ENCODE measurements at places on chromosomes 7 and 10.

DNA sequence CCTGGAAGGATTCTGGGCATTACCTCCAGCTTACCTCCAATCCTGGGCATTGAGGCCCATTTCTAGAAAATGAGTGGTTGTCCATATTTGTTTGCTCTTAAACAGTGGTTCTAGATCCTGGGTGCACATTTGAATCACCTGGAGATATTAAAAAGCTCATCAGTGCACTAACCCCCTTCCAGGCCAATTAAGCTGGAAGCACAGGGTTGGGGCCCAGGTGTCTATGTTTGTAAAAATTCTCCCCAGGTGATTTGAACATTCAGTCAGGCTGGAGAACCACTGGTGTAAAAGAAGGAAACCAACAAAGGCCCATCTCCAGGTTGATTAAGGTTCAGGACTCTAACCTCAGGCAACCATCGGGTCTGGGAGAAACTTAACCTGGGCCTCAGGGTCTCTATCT is 102.6 kb upstream of the NANOS1 start:
- DNase-seq, result no peak

- DNase-seq, result peak; percentile 75
Observed at GRCh38 chr10:60992636-60993035, 48.7 kb upstream of the RHOBTB1 start.

DNA sequence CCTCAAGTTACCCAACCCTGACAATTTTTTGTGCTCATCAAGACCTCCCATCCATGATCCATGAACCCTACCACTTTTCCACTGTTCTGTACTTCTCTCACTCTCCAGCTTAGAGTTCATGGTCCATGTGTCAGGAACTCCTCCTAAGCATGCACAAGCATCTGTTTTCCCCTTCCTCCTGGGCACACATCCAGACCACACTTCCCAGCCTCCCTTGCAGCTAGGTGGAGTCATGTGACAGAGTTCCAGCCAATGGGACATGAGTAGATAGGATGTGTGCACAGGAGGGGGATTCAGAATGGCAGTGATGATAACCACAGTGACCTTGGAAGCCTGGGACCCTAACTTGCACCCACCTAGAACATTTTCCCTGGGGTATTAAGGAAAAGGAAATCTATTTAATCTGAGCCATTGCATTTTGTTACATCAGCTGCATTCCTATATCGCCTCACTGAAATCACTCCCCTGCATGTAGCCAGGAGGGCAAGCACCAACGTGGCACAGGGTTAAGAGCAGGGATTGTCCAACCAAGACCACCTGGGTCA is 9.6 kb upstream of the FRMPD2 start:
- DNase-seq, result no peak

DNA sequence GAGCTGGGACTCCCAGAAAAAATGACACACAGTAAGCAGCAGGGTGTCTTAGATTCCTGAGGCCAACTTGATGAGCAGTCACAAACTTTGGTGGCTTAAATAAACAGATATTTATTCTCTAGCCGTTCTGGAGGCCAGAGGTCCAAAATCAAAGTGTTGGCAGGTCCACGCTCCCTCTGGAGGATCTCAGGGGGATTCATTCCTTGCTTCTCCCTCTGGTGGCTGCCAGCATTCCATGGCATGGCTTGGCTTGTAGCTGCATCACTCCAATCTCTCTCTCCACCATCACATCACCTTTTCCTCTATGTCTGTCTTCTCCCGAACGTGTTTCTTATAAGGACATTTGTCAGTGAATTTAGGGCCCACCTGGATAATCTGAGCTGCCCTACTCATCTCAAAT is 98.4 kb downstream of the OSBPL3 start:
- DNase-seq, result no peak

GRCh38 chr7:68362745-68363518 is 1235.3 kb upstream of the AUTS2 start:
- no peak for DNase-seq
